ENCODE measurements at places on chromosomes 1 and 21.

GRCh38 chr1:31531177-31531999, 44.9 kb upstream of the TINAGL1 start:
- no peaks in the 10 kb centered on the region for H3K27me3 ChIP-seq
- DNase-seq, result no peak
- H3K27ac ChIP-seq, result no peak overlapping the region
- no peak overlapping the region for H3K4me3 ChIP-seq
- no peaks in the 10 kb centered on the region for H3K36me3 ChIP-seq

DNA sequence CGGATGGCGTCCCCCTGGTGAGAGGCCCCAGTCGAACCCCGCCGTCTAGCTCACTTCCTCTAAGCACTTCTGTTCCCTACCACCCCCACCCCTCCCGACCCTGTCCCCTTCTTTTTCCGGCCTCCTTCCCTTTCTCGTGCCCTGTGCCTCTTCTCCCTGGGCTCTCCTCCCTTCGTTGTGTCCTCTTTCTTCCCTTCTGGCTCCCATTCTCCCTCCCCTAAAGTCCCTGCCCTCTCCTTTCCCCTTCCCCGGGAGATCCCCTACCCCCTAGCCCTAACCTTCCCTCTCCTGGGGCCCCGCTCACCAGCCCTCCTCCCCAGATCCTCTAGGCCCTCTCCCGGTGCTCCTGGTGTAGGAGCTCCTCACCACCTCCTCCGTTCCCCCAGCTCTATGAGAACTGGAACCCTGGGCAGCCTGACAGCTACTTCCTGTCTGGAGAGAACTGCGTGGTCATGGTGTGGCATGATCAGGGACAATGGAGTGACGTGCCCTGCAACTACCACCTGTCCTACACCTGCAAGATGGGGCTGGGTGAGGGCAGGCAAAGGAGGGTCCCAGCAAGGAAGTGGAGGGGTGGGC, 15.9 kb downstream of the BCAN start:
- H3K27ac ChIP-seq, result no peak overlapping the region
- H3K4me3 ChIP-seq, result peak overlapping the region; percentile 74
- H3K36me3 ChIP-seq, result no peaks in the 10 kb centered on the region
- peaks cover 41% of the 10 kb centered on the region for H3K4me1 ChIP-seq
- DNase-seq, result no peak

DNA sequence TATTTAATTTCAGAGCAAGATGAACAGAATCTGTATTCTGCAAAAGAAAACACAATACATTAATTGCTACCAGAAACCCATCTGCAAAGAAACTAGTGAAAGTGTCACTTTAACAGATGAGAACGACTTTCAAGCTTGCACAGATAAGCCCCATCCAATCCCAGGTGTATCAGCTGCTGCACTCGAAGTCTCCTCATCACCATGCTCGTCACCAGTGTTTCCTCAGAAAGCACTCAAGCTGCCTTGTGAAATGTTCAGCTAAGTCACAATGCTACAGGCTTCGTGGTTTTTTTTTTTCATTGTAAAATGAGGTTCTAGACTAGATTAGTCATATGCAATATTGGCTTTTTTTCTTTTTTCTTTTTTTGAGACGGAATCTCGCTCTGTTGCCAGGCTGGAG, 3.3 kb upstream of the TOMM20 start:
- no peak for DNase-seq
- no peak overlapping the region for H3K4me3 ChIP-seq
- H3K27me3 ChIP-seq, result no peaks in the 10 kb centered on the region
- H3K4me1 ChIP-seq, result peaks cover 12% of the 10 kb centered on the region
- H3K27ac ChIP-seq, result peak overlapping the region; percentile 34

DNA sequence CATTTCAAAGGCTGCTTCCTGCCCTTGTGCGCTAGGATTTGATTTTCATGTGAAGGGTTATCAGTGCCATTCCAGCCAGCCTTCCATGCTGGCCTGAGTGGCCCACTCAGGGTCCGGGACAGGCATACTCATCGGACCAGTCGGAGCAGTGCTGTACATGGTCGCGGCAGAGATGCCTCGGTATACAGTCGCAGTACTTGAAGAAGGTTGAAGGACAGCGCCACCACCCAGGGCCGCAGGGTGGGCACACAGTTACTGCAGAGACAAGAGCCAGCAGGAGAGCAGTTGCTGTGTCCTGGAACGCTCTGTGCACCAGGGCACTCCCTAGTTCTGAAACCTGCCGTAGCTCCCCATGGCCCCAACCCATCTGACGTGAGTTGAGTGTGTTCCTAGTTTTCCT, 9.1 kb downstream of the LDLRAD1 start:
- H3K4me1 ChIP-seq, result peaks cover 18% of the 10 kb centered on the region
- H3K36me3 ChIP-seq, result no peaks in the 10 kb centered on the region
- H3K27me3 ChIP-seq, result no peaks in the 10 kb centered on the region
- no peak for DNase-seq

- H3K4me1 ChIP-seq, result peaks cover 9% of the 10 kb centered on the region
- DNase-seq, result no peak
- H3K27ac ChIP-seq, result no peak overlapping the region
- no peak overlapping the region for H3K4me3 ChIP-seq
- H3K36me3 ChIP-seq, result no peaks in the 10 kb centered on the region
These were observed 50.6 kb upstream of the MRPS6 start for GRCh38 chr21:34022627-34023335.

DNA sequence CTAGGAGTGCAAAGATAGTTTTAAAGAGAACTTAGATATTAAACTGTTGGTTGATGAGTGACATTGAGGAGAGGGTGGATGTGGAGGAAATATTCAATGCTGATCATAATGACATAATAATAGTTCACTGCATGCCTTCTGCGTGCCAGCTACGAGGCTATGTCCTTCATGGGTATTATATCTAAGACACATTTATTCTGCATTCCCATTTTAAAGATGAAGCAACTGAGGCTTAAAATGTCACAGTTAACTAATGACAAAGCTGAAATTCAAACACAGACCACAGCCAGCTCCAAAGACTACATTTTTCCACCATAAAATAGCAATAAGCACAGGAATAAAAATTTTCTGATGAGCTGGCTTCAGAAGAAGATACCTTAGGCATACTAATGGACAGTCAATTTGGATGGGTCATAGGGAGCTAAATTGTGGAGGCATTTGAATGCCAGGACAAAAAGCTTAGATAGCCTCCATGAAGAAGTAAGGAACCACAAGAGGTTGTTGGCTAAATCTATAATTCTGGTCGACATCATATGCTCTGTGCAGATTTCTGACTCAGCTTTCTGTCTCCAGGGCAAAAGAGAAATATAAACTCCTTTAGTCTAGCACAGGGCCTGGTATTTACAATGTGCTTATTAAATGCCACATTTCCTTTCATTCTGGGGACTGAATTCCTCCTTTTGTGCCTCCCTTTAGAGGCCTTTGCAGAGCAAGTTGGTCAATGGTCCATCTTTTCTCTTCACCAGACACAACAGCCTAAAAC, 71.2 kb upstream of the NRIP1 start:
- H3K36me3 ChIP-seq, result no peaks in the 10 kb centered on the region
- no peak for DNase-seq
- no peaks in the 10 kb centered on the region for H3K27me3 ChIP-seq
- no peak overlapping the region for H3K27ac ChIP-seq

DNA sequence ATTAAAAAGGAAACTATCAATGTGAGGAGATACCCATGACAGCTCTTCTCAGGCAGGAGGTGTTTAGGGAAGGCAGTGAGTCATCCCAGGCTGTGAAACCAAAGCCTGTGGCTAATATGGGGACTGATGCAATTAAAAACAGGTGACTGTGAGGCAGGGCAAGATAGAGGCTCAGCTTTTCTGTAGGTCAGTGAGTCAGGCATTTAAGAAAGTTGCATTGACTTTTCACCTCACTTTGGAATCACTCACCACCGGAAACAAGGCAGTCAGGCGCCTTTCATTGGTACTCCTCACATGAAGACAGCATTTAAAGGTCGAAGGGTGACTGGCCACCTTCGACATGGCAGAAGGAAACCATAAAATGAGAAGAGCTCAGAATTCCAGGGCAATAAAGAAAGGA, 54.5 kb downstream of the PAPPA2 start:
- no peaks in the 10 kb centered on the region for H3K27me3 ChIP-seq
- H3K4me3 ChIP-seq, result no peak overlapping the region
- no peaks in the 10 kb centered on the region for H3K4me1 ChIP-seq
- peak overlapping the region; percentile 40 for H3K27ac ChIP-seq
- H3K36me3 ChIP-seq, result no peaks in the 10 kb centered on the region

DNA sequence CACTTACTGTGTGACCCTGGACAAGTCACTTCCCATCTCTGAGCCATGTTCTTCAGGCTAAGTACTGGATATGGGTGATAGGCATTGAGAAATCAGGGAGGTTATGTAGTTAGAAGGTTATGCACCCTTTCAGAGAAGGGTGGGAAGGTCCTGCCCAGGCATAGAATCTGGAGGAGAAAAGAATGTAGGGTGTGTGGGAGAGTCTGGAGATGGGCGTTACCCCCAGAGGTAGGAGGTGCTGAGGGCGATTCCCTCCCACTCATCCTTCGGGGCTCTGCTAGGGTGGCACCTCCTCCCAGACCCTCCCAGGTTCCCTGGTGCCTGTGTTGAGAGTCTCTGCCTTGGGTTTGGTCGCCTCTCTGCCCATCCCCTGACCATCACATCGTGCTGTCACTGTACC, 51.1 kb downstream of the IGSF21 start:
- H3K27me3 ChIP-seq, result peaks cover 30% of the 10 kb centered on the region
- DNase-seq, result no peak
- peaks cover 6% of the 10 kb centered on the region for H3K4me1 ChIP-seq
- H3K4me3 ChIP-seq, result no peak overlapping the region
- no peaks in the 10 kb centered on the region for H3K36me3 ChIP-seq

DNA sequence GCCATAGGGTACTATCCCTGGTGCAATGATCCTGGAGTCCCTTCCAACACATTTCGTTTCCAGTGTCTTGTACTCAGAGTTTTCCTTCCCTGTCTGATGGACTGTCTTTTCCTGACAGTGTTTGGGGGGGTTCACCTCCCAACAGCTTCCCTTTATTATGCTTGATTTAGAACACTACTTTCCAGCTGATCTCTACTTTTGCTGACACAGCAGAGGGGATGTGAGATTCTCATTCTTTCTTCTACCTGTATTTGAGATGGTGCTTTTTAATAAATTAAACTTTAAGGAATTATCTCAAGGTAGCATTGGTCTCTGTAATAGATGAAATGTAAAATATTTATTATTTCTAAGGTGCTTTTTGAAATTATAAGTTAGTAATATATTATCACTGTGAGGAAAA, 41.0 kb downstream of the SLC35A3 start:
- no peak overlapping the region for H3K27ac ChIP-seq
- H3K4me1 ChIP-seq, result no peaks in the 10 kb centered on the region
- H3K36me3 ChIP-seq, result peaks cover 18% of the 10 kb centered on the region
- no peak for DNase-seq
- H3K27me3 ChIP-seq, result no peaks in the 10 kb centered on the region

- H3K27ac ChIP-seq, result peak overlapping the region; percentile 18
- no peaks in the 10 kb centered on the region for H3K36me3 ChIP-seq
These were observed 64.0 kb downstream of the ADARB1 start for GRCh38 chr21:45138199-45139002.

Data from type B pancreatic cell (in vitro differentiated cells).